ENCODE measurements at places on chromosomes 6 and 20. TPM values are rescaled to one million over a fixed set of nuclear protein-coding genes. Genes with fewer than 3 reads are reported as not detected.

The SRC gene
- 16.7 TPM for total RNA-seq

The GTSF1L gene
- total RNA-seq, result not detected

The CDH4 gene
- total RNA-seq, result 0.82 TPM

The CDH22 gene
- not detected for total RNA-seq

The BACH2 gene
- 1.0 TPM for total RNA-seq

Measured in pericardium fibroblast (primary cell).